ENCODE measurements at places on chromosomes 6 and 20.

DNA sequence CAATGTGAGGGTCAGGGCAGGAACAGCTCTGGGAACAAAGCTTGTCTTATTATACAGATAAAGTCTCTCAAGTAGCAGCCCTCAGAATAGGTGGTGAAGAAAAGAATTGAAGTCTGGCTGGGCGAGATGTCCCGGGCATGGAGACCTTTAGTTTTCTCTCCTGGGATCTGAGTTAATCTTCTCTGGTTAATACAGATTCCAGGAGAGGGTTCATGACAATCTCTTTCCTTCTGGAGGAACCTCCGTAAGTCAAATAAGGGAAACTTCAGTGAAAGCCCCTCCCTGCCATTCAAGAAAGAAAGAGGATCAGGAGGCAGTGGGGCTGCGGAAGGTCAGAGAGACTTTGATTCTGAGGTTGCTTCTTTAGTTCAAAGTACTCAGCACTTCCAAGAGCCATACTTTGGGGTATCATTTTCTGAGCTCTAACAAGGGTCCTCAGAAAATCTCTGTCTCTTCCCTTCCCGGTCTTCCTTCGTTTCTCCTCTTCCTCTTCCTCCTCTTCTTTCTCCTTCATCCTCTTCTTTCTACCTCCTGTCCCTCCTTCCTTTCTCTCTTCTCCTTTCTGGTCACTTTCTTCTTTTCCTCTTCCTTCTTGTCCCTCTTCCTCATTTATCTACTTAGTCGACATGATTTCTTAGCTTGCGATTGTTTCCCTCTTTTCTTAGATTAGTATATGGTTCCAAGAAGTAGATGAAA is 4.6 kb upstream of the ZNF184 start:
- no peak for DNase-seq

- peak; percentile 89 for DNase-seq
Observed at GRCh38 chr20:45337367-45338120, 10.7 kb downstream of the SDC4 start.

DNA sequence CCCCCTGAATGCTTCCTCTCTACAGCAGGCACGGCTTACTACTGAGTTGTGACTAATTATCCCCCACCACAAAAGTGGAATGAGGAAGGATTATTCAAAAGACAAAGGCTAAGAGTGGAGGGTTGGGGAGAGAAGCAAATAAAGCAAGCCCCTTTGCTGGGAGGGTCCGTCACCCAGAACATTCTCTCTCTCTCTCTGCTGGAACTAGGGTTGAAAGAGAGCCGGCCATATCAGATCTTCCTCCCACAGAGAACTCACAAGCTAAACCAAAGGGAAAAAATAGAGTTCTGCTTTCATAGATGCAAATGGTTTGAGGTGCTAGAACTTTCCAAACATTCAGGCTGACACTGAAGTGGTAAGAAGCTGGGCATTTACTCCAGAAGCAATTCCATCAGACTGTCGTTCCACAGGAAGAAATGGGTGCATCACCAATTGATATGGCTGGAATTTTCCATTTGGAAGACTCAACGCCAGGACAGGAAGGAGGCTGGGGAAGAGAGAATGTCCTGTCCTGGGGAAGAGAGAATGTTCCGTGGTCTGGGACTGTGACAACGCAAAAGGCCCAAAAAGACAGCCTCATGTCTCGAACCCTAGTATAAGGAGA is 7.9 kb downstream of the ZMYND8 start:
- DNase-seq = no peak

DNA sequence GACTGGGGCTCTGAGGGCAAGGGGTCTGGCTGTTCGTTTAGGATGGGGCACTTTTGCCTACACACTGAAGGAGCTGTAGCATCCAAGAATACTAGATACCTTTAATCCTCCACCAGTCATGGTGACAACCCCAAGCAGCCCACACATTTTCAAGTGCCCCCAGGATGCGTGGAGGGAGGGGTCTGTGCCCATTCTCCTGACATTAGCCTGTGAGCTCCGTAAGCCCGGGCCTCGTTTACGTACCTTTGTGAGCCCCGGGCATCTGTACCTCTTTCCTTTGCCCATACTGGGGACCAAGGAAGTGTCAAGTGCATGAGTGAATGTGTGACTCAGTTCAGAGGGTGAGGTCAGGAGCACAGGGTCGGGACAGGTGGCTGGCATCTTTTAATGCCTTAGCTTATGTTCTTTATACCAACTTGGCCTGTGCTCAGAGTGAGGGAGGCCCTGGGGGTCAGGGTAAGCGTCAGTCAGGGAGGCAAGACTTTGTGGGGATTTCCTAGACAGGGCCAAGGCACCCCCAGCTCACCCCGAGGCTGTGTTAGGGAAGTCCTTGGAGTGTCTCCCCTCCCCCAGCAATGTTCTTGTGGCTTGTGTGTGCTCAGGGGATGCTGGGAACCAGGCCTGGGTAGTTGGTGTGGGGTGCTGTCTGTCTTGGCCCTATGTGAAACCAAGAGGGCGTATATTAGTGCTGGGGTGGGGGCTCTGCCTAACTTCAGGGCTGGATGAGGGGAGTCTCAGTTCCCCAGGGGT is 12.9 kb downstream of the VEGFA start:
- no peak for DNase-seq

DNA sequence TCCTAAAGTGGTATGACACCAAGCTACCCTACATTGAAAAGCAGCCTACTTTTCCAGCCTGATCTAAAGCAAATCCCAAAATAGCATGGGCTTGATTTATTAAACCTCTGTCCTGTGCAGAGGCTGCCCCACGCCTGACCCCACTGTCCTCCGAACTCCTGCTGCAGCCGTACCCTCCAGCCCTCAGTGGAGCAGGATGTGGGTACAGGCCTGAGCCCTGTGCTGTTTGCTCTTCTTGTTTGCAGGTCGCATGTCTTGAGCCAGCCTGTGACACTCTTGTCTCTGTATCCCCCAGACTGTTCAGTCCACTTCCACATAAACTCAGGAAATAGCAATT is 61.2 kb downstream of the RPP40 start:
- no peak for DNase-seq

- no peak for DNase-seq
Observed at GRCh38 chr6:13117570-13117969, 210.8 kb downstream of the TBC1D7 start.

GRCh38 chr6:2081155-2082138 is 164.0 kb downstream of the GMDS start:
- no peak for DNase-seq

DNA sequence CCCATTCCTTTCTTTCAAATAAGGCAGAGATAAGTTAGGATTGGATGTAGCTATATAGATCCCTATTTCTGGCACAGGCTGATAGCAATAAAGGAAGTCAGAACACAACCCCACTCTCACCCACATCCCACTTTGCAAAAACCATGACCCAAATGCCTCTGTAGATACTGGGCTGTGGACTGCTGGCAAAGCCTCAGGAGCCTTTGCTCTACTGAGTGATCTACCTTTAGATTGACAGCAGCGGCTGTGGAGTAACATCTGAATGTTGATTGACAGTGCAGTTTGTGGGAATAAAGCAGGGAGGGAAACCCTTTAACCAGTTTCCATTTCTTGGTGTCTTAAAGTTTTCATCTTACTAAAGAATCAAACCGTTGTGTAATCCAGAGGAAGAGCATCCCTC is 6.7 kb upstream of the TMEM30A start:
- no peak for DNase-seq

GRCh38 chr6:164154588-164154987 is 740.1 kb downstream of the QKI start:
- no peak for DNase-seq

DNA sequence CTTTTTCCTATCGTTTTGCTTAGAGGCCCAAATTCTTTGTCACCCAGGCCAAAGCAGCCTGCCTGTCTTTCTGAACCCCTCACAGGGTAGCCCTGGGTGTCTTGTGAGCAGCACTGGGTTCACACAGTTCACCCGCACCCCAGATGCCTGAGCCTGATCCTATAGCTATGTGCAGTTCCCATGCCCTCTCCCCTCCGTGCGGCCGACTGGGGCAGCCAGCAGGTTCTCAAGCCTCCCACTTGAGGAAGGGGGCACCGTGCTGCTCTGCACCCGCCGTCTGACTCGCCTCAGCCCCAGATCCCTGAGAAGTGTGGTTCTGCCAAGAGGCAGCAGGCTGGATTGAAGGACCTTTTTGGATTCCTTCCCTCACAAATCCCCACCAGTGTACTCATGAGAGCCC is 89.0 kb downstream of the PSMB1 start:
- DNase-seq = no peak

DNA sequence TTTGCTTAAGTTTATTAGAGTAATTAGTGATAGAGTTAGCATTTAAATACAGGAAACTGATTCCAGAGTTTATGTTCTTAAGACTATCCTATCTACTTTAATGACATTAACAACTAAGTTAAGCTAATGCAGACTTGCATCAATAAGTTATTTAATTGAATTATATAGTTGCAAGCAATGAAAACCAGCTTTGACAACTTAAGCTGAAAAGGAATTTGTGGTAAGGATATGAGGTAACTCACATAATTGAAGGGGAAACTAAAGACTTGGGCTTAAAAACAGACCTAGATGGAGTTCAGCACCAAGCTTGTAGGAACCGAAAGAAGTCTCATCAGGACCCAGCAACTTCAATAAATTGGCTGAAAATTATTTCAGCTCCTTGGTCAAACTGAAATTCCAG is 222.3 kb downstream of the IBTK start:
- no peak for DNase-seq

GRCh38 chr20:56730003-56730402 is 100.9 kb downstream of the TFAP2C start:
- no peak for DNase-seq

DNA sequence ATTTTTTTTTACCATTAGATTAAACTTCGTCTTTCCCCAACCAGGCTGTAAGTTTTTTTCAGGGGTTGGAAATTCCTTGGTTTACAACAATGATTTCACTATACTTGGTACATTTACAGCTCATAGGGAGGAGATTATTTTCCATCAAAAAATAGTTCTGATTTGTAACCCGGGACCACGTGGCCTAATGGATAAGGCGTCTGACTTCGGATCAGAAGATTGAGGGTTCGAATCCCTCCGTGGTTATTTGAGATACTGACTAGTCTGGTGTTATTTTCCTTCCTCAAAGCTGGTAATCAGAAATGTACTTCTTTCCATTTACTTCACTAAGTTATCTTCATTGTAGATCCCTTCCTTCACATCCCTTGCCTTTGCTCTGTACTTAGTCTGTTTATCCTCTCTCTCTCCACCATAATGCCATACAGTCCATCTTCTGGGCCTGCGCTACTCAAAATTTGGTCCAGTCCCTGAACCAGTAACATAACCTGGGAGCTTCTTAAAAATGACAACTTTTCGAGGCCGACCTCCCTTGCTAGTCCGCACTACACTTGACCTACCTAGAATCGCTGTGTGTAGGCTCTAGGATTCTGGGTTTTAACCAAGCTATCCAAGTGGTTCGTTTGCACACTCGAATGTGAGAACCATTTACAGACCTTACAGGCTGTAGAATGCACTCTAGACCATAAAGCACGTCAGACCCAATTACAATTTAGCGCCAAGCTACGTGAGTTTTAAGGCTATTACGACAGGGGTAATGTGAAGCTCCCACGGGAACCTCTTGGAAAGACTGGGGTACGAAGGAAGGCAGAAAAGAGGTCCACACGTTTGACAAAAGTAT is 42.1 kb upstream of the BTN3A2 start:
- peak; percentile 97 for DNase-seq

DNA sequence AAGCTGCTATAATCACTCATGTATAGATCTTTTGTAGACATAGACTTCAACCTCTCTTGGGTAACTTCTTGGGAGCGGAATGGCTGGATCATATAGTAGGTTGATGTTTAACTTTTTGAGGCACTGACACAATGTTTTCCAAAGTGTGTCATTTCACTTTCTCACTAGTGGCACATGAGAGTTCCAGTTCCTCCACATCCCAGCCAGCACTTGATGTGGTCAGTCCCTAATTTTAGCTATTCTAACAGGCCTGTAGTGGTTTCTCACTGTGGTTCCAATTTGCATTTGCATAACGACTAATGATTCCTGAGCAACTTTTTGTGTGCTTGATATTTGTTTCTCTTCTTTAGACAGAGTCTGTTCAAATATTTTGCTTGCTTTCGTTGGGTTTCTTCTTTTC is 221.3 kb downstream of the DLL1 start:
- DNase-seq = no peak

- peak; percentile 10 for DNase-seq
Observed at GRCh38 chr6:72798196-72798595, 176.3 kb downstream of the KCNQ5 start.

DNA sequence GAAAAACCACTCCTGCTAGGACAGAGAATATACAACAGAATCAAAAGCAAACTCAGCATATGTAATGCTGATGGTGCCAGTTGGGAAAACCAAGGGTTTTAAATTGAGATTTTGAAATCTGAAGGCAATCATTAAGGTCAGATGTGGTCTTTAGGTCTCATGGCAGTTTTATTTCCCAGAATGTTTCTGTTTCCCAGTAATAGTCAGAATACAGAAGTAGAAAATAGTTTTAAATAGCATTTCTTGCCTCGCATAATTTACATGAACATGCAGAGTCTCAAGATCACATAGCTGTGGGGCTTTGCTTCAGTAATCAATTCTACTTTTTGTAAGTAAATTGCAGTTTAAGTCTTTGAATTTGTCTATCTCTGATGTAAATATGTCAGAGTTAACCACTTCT is 58.1 kb downstream of the RNF144B start:
- no peak for DNase-seq

DNA sequence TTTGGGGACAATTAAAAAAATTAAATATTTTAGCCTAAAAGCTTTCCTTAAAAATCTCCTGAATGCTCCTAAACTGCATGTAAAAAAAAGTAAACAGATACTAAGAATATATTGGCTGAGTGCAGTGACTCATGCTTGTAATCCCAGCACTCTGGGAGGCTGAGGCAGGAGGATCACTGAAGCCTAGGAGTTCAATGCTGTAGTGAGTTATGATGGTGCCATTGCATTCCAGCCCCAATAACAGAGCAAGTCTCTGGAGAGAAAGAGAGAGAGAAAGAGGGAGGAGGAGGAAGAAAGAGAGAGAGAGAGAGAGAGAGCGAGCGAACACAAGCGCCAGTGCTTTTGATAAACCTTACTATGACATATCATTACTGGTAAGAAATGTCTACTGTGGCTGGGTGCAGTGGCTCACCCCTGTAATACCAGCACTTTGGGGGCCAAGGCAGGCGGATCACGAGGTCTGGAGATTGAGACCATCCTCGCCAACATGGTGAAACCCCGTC is 58.8 kb downstream of the FKBP5 start:
- DNase-seq = no peak

GRCh38 chr20:3084986-3085360 is 449 bp upstream of the AVP start:
- no peak for DNase-seq

- peak; percentile 47 for DNase-seq
Observed at GRCh38 chr6:89140347-89141156, 5.3 kb upstream of the PM20D2 start.

GRCh38 chr6:20464041-20464440 is 62.4 kb downstream of the E2F3 start:
- no peak for DNase-seq

GRCh38 chr20:63374504-63374903 is 13.4 kb upstream of the CHRNA4 start:
- no peak for DNase-seq
